Natural killer cell (primary cell): ENCODE measurements at places on chromosomes 5 and 9. TPM values are rescaled to one million over a fixed set of nuclear protein-coding genes. Genes with fewer than 3 reads are reported as not detected.

Gene LMNB1
- total RNA-seq = 31.2 TPM

Gene WNK2
- 0.25 TPM for total RNA-seq

Gene TMEM38B
- 5.7 TPM for total RNA-seq

Gene PTGES
- 0.47 TPM for total RNA-seq

Gene CNTFR
- total RNA-seq = not detected

Gene SNCB
- total RNA-seq = not detected

Gene SLC25A25
- total RNA-seq = 18.9 TPM

Gene CDC20B
- not detected for total RNA-seq

- no peak overlapping the region for H3K4me3 ChIP-seq
- DNase-seq = no peak
- no peaks in the 10 kb centered on the region for H3K4me1 ChIP-seq
- H3K27ac ChIP-seq = no peak overlapping the region
Observed at GRCh38 chr5:1660511-1660910, 136.8 kb upstream of the LPCAT1 start.

GRCh38 chr5:72126796-72127195, 19.5 kb downstream of the MAP1B start:
- H3K27ac ChIP-seq = no peak overlapping the region
- H3K27me3 ChIP-seq = peaks cover 6% of the 10 kb centered on the region
- no peak for DNase-seq
- no peaks in the 10 kb centered on the region for H3K4me1 ChIP-seq
- no peak overlapping the region for H3K4me3 ChIP-seq
- no peaks in the 10 kb centered on the region for H3K36me3 ChIP-seq

- no peaks in the 10 kb centered on the region for H3K27me3 ChIP-seq
- no peak overlapping the region for H3K27ac ChIP-seq
- no peaks in the 10 kb centered on the region for H3K36me3 ChIP-seq
- no peak overlapping the region for H3K4me3 ChIP-seq
- DNase-seq = no peak
Observed at GRCh38 chr9:117682955-117683710, 21.1 kb upstream of the TLR4 start.

- DNase-seq = no peak
- no peak overlapping the region for H3K4me3 ChIP-seq
- no peaks in the 10 kb centered on the region for H3K27me3 ChIP-seq
- peak overlapping the region; percentile 100 for H3K27ac ChIP-seq
- peaks cover 22% of the 10 kb centered on the region for H3K36me3 ChIP-seq
Observed at GRCh38 chr5:132414634-132415378, 45.3 kb downstream of the SLC22A5 start.

GRCh38 chr9:120662513-120662912, 51.8 kb downstream of the MEGF9 start:
- no peak overlapping the region for H3K4me3 ChIP-seq
- no peak for DNase-seq
- no peaks in the 10 kb centered on the region for H3K27me3 ChIP-seq
- no peaks in the 10 kb centered on the region for H3K4me1 ChIP-seq

GRCh38 chr9:81538890-81539289, 150.5 kb downstream of the TLE1 start:
- DNase-seq = no peak
- no peaks in the 10 kb centered on the region for H3K4me1 ChIP-seq
- H3K27ac ChIP-seq = no peak overlapping the region
- no peaks in the 10 kb centered on the region for H3K27me3 ChIP-seq

- H3K4me1 ChIP-seq = peaks cover 20% of the 10 kb centered on the region
- no peak overlapping the region for H3K4me3 ChIP-seq
Observed at GRCh38 chr5:56666901-56667300, 148.4 kb upstream of the MAP3K1 start.

GRCh38 chr9:34343090-34343489, 13.7 kb downstream of the NUDT2 start:
- no peak overlapping the region for H3K4me3 ChIP-seq
- no peaks in the 10 kb centered on the region for H3K4me1 ChIP-seq
- H3K27ac ChIP-seq = no peak overlapping the region
- no peaks in the 10 kb centered on the region for H3K27me3 ChIP-seq
- DNase-seq = no peak
